ENCODE measurements at places on chromosomes 7 and 10.
A peak's percentile ranks its signal among the peaks of the same experiment; 100 is the strongest.

GRCh38 chr10:73413108-73413527 is 740 bp downstream of the ANXA7 start:
- no peak for DNase-seq

- no peak for DNase-seq
These were observed 22.9 kb upstream of the GPR22 start for GRCh38 chr7:107446988-107447387.

DNA sequence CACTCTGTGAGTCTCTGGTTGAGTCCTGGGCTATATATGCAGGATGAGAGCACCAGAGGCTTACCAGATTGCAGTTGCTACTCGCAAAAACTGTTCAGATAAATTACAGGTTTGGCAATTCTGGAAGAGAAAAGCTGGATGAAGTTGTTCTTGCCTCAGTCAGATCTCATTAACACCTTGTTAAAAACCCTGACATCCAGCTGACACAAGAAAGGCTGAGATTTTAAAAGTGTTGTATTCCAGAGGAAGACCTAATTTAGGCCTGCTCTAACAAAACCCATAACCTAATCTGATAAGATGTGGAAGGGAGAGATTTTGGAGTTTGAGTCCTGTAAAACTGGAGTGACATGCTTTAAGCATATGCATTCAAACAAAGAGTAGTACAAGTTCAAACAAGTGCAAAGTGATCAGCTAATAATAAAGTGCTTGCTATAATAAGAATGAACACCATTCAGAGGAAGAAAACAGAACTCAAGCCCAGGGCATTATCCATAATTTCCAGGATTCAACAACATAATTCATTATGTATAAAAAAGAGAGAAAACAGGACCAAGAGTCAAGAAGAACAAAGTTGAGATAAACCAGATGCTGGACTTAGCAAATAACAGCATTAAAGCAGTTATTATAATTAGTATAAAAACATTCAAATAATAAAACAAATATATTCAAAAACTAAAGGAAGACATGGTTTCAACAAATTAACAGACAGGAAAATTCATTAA is 135.5 kb downstream of the CD36 start:
- DNase-seq, result no peak

DNA sequence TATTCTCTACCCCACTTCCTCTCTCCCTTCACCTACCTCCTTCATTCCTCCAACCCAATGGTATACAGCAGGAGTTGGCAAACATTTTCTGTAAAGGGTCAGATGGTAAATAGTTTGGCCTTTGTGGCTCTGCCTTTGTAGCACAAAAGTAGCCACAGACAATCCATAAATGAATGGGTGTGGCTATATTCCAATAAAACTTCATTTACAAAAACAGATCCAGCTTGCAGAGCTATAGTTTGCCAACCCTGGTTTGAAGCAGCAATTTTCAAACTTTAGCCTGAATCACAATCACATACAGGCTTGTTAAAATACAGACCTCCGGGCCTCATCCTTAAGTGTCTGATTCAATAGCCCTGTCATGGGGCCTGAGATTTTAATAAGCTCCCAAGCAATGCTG is 110.5 kb downstream of the CPEB3 start:
- DNase-seq, result no peak

DNA sequence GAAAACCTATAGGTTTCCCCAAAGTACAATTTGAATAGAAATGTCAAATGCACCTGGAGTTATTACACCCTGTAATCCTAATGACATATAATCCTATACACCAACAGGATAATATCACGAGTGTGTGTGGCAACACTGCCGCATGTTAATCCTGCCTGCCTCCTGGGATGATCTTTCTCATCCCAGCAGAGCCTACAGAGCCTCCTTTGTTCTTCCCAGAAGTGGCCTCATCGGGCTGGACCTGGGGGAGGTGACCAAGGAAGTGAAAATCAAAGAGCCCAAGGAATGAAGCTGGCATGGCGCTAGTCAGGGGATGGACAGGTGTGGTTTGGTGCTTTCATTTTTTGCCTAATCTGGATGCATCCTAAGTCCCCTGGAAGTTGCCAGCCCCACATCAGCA is 29.5 kb upstream of the LEP start:
- no peak for DNase-seq

DNA sequence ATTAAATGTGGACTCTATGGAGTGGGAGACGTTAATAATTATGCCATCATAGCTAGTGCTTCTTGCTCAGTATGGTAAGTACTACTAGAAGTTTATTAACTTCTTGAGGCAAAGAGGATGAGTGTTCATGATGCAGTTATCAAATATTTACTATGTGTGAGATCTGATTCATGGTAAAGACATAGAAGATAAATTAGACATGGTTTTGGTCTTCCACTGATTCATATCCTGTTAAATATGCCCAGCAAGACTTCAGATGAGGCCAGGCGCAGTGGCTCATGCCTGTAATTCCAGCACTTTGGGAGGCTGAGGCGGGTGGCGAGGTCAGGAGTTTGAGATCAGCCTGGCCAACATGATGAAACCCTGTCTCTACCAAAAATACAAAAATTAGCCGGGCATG is 547.1 kb upstream of the ANKRD30A start:
- DNase-seq, result no peak

GRCh38 chr7:157744786-157745601 is 408.2 kb downstream of the DNAJB6 start:
- DNase-seq, result no peak

GRCh38 chr10:101095550-101096213 is 33.9 kb downstream of the KAZALD1 start:
- peak; percentile 71 for DNase-seq

- DNase-seq, result no peak
These were observed 79.6 kb upstream of the TMEM72 start for GRCh38 chr10:44831581-44831980.

DNA sequence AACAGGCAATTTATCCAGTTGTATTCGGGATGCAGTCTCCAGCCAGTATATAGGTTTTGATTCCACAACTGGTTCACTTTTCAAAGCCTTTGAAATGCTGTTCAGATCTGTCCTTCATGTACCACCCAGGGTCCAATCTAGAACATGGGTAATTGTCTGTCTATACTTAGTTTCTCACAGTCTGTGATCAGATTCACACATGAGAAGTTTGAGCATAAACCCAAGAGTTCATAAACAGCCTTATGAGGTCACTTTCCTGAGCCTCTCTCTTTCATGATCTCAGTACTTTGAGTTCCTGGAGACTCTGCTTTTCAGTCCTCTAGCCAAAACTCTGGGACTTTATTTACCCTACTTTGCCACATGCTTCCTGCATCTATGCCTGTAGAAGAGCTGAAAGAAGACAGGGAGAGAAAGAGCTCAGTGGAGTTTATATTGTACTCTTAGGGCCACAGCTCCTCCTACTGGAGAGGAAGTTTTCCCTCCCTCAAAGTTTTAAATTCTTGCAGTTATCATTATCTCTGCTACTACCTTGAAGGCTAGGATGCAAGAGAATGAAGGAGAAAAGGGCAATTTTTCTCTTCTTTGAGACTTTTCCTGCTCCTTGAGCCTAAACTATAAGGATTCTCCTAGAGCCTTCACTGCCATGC is 172.0 kb downstream of the ZEB1 start:
- DNase-seq, result no peak

- DNase-seq, result no peak
These were observed 644.5 kb upstream of the GALNT17 start for GRCh38 chr7:70487428-70487827.

- no peak for DNase-seq
These were observed 22.7 kb downstream of the FAM133B start for GRCh38 chr7:92567460-92567859.

GRCh38 chr7:147432079-147432478 is 1158.5 kb upstream of the C7orf33 start:
- DNase-seq, result no peak

GRCh38 chr7:39950473-39951225 is 593 bp downstream of the CDK13 start:
- peak; percentile 48 for DNase-seq

- DNase-seq, result no peak
These were observed 291.2 kb upstream of the FZD1 start for GRCh38 chr7:90972906-90973550.

- DNase-seq, result no peak
These were observed 114.6 kb upstream of the RET start for GRCh38 chr10:42962110-42962901.

DNA sequence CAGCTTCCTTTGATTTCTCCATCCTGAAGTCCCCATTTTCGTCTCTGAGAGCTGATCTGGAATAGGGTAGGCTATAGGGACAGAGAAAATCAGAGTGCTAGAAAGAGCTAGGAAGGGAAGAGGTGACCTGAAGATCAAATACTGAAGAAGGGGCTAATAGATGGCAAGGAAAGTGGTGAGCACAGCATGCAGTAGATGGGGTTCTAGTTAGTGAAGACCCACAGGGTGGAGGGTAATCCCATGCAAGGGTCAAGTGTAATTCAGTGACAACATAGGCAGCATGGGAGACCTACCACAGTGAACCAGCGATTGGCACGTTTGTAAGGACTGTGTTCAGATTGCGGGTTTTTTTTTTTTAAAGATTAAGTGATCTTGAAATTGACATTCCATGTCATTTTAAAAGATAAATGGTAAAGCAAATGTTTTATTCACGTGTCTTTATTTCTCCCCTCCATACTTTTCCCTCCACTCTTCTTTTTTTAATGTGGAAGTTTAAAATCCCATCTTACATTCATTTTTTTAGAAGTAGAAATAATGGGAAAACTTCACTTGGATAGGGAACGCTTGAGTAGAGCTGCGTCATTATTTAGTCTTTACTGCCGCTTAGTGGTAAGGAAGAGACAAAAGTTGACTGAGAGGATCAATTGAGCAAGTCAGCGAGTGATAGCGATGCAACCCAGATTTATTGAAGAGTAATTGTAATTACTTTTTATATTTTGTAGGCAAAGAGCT is 21.0 kb upstream of the ABI1 start:
- no peak for DNase-seq

GRCh38 chr7:134420424-134421125 is 38.3 kb downstream of the AKR1B1 start:
- DNase-seq, result no peak

DNA sequence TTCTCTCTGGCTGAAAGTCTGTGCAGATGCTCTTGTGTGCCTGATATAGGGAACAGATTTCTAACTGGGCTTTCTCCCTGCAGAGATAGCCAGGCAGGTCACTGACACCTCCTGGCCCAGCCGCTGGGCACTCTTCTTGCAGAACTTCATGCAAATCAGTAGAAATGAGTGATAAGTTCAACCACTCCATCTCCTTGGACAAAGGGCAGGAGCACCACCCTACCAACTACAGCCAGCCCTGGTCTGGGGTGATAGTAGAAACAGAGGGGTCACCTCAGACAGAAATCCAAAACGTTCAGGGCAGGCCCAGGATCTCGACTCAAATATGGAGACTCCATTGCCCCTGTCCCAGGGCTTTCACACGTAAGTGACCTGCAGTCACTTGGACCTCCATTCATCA is 917.8 kb upstream of the ZNF722 start:
- DNase-seq, result no peak

DNA sequence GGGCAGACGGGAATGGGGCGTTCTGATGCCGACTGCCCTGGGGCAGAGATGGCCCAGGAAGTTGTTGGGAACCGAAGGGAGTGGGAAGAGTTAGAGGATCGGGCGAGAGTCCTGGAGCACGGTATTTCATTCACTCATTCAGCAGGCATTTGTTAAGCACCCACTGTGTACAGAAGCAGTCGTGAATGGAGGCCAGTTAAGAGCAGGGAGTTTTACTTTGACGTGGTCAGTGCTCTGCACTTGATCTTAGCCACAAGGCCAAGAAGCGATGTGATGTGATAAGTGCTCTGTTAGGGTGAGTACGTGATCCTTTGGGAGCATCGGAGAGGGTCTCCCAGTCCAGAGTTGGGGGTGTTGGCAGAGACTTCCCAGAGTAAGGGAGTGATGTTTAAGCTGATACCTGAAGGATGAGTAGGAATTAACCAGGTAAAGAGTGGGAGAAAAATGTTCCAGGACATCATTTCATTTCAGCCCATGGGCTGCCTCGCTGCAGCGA is 890 bp downstream of the ZFYVE27 start:
- DNase-seq, result no peak

GRCh38 chr7:70312336-70312735 is 714.1 kb downstream of the AUTS2 start:
- no peak for DNase-seq

GRCh38 chr7:150317748-150318444 is 5.3 kb upstream of the LRRC61 start:
- no peak for DNase-seq

GRCh38 chr7:40165216-40165615 is 30.4 kb downstream of the SUGCT start:
- no peak for DNase-seq

DNA sequence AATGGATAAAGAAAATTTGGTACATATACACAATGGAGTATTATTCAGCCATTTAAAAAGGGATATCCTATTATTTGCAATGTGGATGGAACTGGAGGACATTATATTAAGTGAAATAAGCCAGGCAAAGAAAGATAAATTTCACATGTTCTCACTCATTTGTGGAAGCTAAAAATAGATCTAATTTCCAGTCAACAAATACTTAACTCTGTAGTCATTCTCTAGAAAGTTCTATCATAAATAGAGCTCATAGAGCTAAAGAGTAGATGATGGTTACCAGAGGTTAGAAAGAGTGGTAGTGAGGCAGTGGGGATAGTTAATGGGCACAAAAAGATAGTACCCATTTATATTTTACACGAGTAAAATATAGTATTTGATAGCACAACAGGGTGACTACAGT is 104.2 kb upstream of the SLC13A1 start:
- no peak for DNase-seq

GRCh38 chr7:134654104-134654775 is 7.6 kb downstream of the BPGM start:
- no peak for DNase-seq

GRCh38 chr10:132960071-132960472 is 17.7 kb upstream of the CFAP46 start:
- no peak for DNase-seq

- DNase-seq, result peak; percentile 65
These were observed at the start of gene LDB1 for GRCh38 chr10:102120142-102120990. Gene LDB1 (minus strand): TSS chr10:102120368. CDS start chr10:102120110, 258 bp downstream.

- DNase-seq, result no peak
These were observed 290.1 kb upstream of the ZNF32 start for GRCh38 chr10:43938810-43939209.

- no peak for DNase-seq
These were observed 67.2 kb downstream of the CREB5 start for GRCh38 chr7:28479507-28479947.

Measured in stimulated activated CD4-positive, alpha-beta T cell treated with anti-CD3 and anti-CD28 coated beads, Interleukin-4, amount 100 ng/mL, for 1 hour (primary cell).